ENCODE measurements at places on chromosomes 7 and 10.
A peak's percentile ranks its signal among the peaks of the same experiment; 100 is the strongest.

DNA sequence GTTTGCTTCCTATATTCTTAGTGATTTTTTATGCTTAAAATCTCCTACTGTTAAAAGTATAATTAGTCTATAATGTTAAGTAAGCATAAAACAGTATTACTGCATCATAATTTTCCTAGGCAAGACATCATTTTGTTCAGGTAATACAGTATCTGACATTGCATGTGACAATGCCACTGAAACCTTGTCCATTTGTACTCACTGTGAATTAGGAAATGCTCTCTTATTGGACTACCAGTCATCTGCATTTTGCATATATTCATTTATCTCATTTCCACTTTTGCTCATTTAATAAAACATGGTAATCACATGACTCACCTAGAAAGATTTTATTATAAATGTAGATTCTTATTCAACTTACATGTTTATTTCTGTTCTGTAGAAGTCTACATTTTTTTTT is 379.1 kb downstream of the ETV1 start:
- DNase-seq, result no peak

DNA sequence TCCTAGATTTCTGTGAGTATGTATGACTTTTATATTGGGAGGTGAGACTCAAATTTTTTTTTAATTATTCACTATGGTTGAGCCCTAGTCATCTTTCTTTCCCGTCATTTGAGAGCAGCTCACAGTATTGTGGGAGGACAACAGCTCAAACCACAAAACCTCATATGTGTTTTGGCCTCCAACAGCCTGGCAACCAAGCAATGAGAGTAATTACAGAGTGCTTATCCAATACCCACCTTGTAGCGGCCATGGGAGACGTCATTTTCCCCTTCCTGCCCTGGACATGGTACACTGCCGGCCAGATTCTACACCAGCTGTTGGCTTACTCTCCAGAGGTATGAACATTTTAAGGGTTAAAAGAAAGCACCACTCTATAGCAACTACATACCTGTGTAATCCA is 49.1 kb downstream of the DOCK4 start:
- peak; percentile 25 for DNase-seq

- DNase-seq, result peak; percentile 95
Observed at GRCh38 chr10:97689559-97690020, 2.5 kb upstream of the AVPI1 start.

DNA sequence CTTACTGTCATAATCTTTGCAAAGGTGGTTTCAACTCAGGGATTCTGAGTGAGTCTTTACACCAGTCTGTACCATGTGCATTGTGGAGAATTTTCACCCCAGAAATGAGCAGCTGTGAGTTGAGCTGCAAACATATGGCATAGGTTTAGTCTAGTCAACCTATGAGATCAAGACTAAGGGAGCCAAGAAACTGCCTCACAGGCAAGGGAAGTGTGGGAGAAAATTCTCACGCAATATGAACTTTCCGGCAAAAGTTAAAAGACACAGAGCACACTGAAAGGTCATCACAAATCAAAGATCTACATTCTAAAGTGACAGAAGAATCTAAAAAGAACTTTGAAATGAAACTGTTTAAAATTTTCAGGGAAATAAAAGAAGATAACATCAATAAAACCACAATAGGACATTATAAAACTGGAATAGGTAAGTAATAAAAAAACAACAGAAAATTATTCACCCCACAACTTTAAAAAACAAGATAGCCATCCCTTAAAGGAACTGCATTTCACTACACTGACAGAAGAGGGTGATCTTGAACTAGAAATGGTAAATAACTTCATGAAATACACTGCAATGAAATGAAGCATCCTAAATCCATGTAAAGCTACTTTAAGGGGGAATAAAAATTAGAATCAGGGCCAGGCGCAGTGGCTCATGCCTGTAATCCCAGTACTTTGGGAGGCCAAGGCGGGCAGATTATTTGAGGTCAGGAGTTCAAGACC is 63.5 kb downstream of the LGI1 start:
- peak; percentile 29 for DNase-seq

GRCh38 chr10:103986360-103986759 is 19.4 kb downstream of the SLK start:
- no peak for DNase-seq

Measured in inflammatory macrophage treated with lipopolysaccharide for 1 hour (primary cell).